ENCODE measurements at places on chromosomes 1 and 21. TPM values are rescaled to one million over a fixed set of nuclear protein-coding genes. Genes with fewer than 3 reads are reported as not detected.

MARK1 gene
- total RNA-seq, result not detected

DNA sequence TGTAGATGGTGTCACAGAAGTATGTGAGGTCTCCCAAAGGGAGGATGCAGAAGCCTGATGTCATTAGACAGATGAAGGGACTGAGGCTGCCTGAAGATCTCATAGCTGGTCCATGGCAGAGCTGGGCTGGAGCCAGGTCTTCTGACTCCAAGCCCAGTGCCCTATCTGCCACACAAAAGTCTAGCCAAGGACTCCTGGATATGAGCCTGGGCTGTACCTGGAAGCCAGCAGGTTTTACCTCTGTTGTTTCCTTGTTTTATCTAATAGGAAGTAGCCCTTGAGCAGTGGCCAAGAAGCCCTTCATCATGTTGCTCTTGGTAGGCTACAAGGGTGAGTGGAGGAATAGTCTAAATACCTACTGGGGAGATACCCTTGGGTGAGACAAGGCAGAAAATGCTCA is 74.4 kb upstream of the SLC44A3 start:
- H3K36me3 ChIP-seq, result no peaks in the 10 kb centered on the region
- H3K27me3 ChIP-seq, result no peaks in the 10 kb centered on the region
- no peak overlapping the region for H3K27ac ChIP-seq

DNA sequence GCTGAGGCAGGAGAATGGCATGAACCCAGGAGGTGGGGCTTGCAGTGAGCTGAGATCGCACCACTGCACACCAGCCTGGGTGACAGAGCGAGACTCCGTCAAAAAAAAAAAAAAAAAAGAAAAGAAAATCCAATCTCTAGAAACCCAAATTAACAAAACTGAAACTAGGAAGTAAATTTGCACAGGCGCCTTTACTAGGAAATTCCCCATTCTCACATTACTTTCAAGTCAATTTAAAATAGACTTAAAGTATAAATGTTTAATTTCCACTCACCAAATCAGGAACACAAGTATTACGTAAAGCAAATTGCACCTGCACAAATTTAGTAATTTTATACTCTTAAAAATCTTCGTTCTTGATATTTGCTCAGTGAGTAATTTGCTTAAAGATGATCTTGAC is 67.8 kb upstream of the BCAR3 start:
- H3K27ac ChIP-seq, result no peak overlapping the region
- H3K4me1 ChIP-seq, result no peaks in the 10 kb centered on the region
- H3K27me3 ChIP-seq, result no peaks in the 10 kb centered on the region
- no peak overlapping the region for H3K4me3 ChIP-seq

DNA sequence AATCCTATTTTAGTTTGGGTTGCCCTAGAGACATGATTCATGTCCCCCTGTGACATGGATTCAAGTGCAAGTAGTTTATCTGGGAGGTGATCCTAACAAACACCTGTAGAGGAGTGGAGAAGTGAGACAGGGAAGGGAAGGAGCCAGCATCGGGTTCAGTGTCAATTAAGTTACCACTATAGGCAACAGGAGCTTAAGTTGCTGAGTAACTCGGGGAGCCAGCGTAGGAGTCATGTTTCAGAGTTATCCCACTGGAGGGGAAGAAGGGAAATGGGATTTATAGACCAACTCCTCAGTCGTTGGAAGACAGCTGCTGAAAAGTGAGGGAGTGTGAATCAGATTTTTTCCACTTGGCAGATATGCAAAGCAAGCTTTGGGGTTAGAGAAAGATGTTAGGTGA is 54.9 kb downstream of the SLC30A7 start:
- no peak overlapping the region for H3K4me3 ChIP-seq
- peaks cover 8% of the 10 kb centered on the region for H3K36me3 ChIP-seq
- peaks cover 43% of the 10 kb centered on the region for H3K4me1 ChIP-seq
- DNase-seq, result no peak
- no peak overlapping the region for H3K27ac ChIP-seq

GRCh38 chr1:199083680-199084079 is 444.8 kb downstream of the PTPRC start:
- no peaks in the 10 kb centered on the region for H3K36me3 ChIP-seq
- H3K27ac ChIP-seq, result no peak overlapping the region
- H3K4me1 ChIP-seq, result peaks cover under 1% of the 10 kb centered on the region
- no peaks in the 10 kb centered on the region for H3K27me3 ChIP-seq
- no peak overlapping the region for H3K4me3 ChIP-seq
